ENCODE measurements at places on chromosomes 7 and 10.
A peak's percentile ranks its signal among the peaks of the same experiment; 100 is the strongest.

GRCh38 chr7:107471292-107472070, 1.6 kb downstream of the GPR22 start:
- no peak for DNase-seq

DNA sequence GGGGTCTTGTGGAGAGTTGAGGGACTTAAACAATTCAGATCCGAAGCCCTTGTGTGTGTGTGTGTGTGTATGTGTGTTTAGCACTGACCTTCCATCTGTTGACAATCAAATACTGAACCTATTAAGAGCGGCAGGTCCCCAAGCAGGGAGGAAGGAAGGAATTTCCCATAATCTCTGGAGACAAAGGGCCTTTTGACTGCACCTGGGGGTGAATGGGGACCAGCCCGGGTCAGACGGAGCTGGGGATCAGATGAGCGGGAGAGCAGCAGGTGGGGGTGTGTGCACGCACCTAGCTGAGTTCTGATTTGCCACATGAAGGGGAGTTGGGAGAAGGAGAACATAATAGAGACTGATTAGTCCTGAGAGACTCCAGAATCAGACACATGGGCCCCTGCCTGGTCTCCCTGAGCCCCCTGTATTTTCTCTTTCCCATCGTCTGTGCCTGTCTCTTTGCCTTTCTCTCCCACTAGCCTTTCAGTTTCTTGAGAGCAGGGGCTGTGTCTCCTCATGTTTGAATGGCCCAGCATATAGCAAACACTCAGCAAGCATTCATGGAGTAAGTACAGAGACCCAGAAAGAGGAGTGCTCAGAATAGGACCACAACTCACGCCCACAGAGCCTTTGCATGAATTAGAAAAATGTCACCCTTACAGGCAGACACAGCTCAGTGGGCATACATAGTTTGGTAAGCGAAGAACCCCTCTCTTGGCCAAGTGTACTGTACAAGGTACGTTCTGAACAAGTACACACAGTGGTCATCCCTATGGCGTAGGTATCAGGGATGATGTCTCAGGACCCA, 288.3 kb upstream of the HABP2 start:
- no peak for DNase-seq

- no peak for DNase-seq
Measured at GRCh38 chr10:116408719-116409118, 18.9 kb upstream of the PNLIPRP3 start.

DNA sequence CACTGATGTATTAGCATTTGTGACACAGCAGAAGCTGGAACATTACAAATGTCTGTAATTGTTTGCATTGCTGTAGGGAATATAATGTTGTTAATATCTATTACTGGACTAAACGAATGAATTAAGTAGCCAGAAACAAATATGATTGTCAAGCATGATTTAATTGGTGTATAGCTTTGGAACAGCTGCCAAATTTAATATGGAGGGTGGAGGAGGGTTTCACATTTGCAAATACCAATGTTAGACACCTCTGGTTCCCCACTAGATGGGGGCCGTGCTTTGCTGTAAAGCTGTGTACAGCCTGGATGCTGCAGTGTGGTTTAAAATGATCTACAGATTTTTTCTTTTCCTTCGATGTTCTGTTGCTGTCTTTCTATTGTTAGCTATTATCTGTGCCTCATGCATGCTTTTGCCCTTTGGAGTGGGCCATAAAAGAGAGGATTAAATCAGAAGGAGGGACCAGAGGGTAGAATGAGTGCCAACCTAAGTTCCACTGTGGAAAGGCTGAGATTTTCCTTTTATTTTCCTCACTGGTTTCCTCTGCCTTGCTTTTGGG, 23.1 kb downstream of the DNAJB9 start:
- no peak for DNase-seq

- no peak for DNase-seq
Measured at GRCh38 chr7:112025556-112025955, 180.6 kb downstream of the DOCK4 start.

DNA sequence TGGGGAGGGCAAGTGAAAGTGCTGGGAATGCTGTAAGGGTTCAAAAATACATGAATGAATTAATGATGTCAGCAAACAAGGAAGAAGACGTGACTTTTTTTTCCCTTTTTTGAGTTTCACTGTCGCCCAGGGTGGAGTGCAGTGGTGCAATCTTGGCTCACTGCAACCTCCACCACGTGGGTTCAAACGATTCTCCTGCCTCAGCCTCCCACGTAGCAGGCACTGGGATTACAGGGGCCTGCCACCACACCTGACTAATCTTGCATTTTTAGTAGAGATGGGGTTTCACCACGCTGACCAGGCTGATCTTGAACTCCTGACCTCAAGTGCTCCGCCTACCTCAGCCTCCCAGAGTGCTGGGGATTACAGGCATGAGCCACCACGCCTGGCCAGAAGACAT, 30.0 kb downstream of the DENND10 start:
- peak; percentile 60 for DNase-seq

DNA sequence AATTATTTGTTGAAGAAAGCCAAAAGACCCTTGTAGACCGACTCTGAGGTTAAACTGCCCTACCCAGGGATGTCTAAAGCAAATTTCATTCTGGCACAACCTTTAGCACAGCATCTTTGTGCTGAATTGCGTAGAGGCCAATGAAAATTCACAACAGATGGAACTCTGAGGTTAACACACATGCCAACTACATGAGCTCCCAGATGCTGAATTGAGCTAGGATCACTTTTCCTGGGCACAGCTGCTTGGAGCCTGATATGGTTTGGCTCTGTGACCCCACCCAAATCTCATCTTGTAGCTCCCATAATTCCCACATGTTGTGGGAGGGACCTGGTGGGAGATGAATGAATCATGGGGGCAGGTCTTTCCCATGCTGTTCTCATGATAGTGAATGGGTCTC, 158.0 kb upstream of the PTN start:
- no peak for DNase-seq

- no peak for DNase-seq
Measured at GRCh38 chr10:91214911-91215310, 5.6 kb upstream of the PCGF5 start.

GRCh38 chr10:3835770-3836169, 50.8 kb upstream of the KLF6 start:
- no peak for DNase-seq

- no peak for DNase-seq
Measured at GRCh38 chr7:2084781-2085505, 147.8 kb downstream of the MAD1L1 start.

GRCh38 chr7:36615852-36616540, 108.3 kb downstream of the AOAH start:
- no peak for DNase-seq

GRCh38 chr7:101243646-101244374, 1.1 kb downstream of the FIS1 start:
- no peak for DNase-seq

GRCh38 chr10:96622013-96622787, 35.4 kb upstream of the TM9SF3 start:
- no peak for DNase-seq

DNA sequence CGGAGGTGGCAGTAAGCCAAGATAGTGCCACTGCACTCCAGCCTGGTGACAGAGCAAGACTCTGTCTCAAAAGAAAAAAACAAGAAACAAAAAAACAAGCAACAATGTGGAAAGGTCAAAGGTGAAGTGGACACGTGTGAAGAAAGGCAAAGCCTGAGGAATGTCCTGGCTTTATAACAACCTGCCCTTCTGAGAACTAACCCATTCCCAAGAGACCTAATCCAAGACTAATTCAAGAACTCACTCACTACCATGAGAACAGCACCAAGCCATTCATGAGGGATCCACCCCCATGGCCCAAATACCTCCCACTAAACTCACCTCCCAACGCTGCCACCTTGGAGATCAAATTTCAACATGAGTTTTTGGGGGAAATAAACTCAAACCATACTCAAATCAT, 47.5 kb upstream of the KIF5B start:
- no peak for DNase-seq

- DNase-seq = no peak
Measured at GRCh38 chr7:117158941-117159697, 163.7 kb downstream of the WNT2 start.

GRCh38 chr10:52004342-52004949, 305.1 kb upstream of the CSTF2T start:
- no peak for DNase-seq

GRCh38 chr10:86489071-86489810, 32.4 kb downstream of the WAPL start:
- no peak for DNase-seq

- no peak for DNase-seq
Measured at GRCh38 chr10:93876381-93876780, 17.4 kb upstream of the SLC35G1 start.

GRCh38 chr7:47034180-47034579, 547.7 kb downstream of the TNS3 start:
- no peak for DNase-seq

GRCh38 chr10:70198696-70199466, 28.6 kb upstream of the SAR1A start:
- DNase-seq = no peak

DNA sequence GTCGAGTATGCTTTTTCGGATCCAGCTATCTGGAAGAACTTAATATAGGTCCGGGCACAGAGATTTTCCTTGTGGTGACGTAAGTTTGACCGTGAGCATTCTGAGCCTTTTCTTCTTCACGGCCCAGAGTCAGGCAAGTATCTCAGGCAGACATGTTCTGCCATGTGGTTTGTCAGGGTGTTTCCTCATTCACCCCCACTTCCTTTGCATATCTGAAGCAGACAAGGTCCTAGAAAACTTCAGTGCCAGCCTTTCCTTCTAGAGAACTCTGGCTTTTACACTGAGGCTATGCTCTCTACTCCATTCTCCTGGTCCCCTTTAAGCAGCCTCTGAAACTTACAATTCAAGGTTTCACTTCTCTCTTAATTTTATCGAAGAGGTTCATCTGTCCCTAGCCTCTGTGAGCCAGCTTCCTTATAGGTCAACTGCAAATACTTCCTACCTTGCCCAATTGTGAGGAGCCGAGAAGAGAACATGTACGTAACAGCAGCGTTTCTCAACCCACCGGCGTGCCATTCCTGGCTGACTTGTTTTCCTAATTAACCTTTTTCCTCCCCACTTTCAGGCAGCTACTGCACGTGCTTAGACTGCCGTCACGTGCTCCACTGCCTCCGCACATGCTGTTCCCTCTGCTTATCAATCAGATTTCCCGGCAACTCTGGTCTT, 47.3 kb downstream of the CDCA7L start:
- no peak for DNase-seq

- no peak for DNase-seq
Measured at GRCh38 chr10:116001976-116002375, 271.0 kb downstream of the GFRA1 start.

GRCh38 chr7:38753347-38753746, 122.2 kb upstream of the AMPH start:
- no peak for DNase-seq

- no peak for DNase-seq
Measured at GRCh38 chr10:21518149-21518640, 7.3 kb downstream of the SKIDA1 start.

GRCh38 chr10:85594239-85594638, 772.4 kb downstream of the GRID1 start:
- no peak for DNase-seq

GRCh38 chr7:46625032-46625431, 704.0 kb upstream of the IGFBP3 start:
- no peak for DNase-seq

- peak; percentile 19 for DNase-seq
Measured at GRCh38 chr7:108146070-108146842, 16.1 kb upstream of the LAMB4 start.

GRCh38 chr10:49257154-49257553, 41.8 kb upstream of the C10orf71 start:
- DNase-seq = no peak

- no peak for DNase-seq
Measured at GRCh38 chr7:126040114-126041045, 1110.8 kb upstream of the POT1 start.

- DNase-seq = no peak
Measured at GRCh38 chr10:99781734-99782429, 558 bp upstream of the ABCC2 start.

DNA sequence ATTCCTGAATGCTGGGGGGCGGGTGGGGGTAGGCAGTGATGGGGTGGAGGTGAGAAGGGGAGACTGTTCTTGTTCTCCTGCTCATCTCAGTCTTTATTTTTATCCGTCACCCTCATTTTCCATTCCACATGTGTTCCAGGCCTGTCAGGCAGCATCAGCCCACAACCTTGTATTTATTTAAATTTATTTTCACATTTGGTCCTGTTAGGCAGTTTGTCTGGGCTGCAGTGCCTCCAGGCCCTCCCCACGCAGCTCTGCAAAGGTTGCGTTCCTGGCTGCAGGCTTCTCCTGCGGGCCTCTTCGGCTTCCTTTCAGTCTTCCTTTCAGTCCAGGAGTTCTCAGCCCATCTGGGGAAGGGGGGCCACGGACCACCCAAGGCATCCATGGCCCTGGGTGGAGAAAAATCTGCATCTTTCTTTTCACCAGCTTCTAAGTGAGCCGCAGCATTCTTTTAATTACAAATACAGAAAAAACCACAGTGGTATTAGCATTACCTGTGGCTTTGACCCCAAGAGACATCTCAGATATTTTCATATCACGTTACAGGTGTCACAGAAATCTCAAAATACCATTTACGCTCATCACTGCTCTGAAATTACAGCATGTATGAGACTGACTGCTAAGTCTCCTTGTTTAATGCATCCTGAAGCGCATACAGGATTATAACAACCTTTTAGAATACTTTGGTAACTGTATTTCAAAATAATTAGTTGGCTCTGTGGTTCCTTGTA, 94.0 kb downstream of the C10orf105 start:
- no peak for DNase-seq

DNA sequence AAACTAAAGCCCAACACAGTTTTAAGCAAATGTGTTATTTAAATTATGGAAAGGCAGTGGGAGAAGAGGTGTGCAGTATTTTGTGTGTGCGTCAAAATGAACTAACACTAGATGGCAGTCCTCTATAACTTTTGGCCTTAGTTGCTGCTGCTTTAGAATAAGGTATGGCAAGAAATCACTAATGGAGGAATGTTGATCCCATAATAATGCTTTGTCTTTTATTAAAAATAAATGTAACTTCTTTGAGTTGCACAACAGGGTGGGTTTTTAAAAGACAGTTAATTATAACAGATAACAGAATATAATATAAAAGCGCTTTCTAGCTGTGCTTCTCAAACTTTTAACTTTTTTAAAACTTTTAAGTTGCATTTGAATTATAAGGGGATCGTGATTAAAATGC, 56.4 kb downstream of the BBS9 start:
- DNase-seq = no peak

GRCh38 chr7:81761821-81762220, 8.0 kb downstream of the HGF start:
- DNase-seq = no peak

DNA sequence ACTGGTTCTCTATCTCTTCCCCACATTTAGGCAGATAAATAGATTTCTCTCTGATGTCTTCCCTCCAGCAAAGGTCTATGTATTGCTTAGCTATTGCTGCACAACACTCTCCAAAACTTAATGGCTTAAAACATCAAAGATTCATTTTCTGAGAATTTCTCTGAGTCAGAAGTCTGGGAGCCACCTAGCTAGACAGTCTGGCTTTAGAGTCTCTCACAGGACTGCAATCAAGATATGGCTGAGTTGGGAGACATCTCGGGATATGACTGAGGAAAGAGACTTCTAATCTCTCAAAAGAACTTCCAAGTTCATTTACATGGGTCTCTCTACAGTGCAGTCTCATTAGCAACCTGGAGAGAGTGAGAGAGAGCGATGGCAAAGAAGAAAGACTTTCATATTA, 553.6 kb upstream of the GHITM start:
- no peak for DNase-seq

GRCh38 chr7:2710901-2711551, 23.0 kb downstream of the AMZ1 start:
- no peak for DNase-seq
